Body of pancreas (tissue), 4 donors: ENCODE measurements at places on chromosomes 6 and 20. TPM values are rescaled to one million over a fixed set of nuclear protein-coding genes. Genes with fewer than 3 reads are reported as not detected.

PPP1R3G gene
- total RNA-seq = not detected

BEND6 gene
- total RNA-seq = 0.26 TPM

HTR1B gene
- total RNA-seq = 0.52 TPM

VIP gene
- total RNA-seq = not detected

RCAN2 gene
- 5.3 TPM for total RNA-seq

MTFR2 gene
- not detected for total RNA-seq

PRPH2 gene
- 1.0 TPM for total RNA-seq

PNPLA1 gene
- not detected for total RNA-seq

FAM162B gene
- total RNA-seq = not detected

LRFN2 gene
- 0.33 TPM for total RNA-seq

DNA sequence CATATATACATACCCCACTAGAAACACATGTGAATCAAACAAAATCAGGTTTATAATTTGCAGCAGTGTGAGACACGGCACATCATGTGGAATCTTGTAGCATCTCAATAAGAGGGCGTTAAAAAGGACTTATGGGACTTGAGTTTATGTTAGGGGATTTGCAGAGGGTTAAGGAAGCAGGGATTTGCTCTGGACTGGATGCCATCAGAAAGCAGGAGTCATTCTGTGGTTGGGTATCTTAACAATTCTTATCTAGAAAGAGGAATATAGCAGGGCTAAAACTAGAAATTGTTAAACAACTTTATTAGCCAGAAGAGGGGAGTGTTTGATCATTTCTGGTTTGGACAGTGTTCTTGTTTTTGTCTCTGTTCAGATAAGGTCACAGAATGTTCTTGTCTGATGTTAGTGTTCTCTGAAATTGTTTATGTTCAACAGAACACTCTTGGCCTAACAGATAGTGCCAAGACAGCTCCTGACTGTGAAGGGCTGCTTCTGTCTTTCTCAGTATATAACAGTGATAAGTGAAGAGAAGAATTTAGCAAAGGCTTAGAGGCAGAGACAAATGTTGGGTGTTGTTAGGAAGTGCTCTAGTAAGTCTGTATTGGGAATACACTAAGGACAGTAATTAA is 39.2 kb downstream of the LIN28B start:
- no peak for DNase-seq

DNA sequence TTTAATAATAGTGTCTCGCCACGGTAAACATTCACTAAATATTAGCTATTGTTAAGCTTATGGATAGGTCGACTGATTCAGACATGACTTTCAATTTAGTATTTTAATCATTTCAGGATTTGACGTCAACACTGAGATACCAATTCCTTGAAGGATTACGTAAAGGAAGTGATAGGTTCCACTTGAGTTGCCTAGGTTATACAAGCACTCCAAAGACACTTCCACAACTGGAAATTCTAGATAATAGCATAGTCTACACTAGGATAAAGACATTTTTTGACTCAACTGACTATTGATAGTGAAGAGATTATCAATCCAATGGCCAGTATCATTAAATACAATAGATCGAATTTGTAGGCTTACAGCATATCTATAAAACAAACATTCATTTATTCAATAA is 63.9 kb upstream of the NHSL1 start:
- DNase-seq = no peak

DNA sequence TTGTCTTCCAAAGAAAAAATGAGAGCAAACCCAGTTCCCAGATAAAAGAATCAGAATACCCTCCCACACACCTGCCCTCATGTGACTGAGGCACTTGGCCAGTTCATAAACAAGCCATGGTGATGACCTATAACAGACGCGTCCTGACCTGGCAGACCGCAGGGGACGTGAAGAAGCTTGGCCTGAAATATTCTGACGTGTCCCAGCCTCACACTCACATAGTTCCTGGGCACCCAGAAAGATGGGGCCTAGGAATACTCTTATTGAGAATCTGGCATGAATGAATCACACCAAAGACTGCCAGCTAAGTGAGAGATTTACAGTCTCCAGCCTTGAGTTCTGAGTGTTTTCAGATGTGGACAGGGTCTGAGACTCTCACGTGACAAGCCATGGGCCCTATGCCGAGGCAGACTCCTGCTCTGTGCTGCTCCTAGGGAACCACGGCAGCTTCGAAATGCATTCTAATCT is 17.2 kb upstream of the MAP3K4 start:
- DNase-seq = peak; percentile 32

DNA sequence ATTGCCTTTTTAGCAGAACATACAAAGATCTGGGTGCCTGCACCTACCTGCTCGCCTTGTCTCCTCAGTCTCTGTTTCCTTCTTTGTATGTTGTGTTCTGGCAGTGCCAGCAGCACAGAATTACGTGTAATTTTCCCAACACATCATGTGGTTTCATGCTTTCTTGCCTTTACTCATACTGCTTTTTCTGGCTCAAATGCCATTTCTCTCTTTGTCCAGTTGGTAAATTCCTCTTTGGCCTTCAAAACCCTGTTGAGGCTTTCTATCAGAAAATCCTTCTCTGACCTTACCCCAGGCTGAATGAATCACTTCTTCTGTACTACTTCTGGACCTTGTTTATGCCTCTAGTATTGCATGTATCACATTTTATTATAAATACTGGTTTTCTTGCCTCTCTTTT is 31.8 kb downstream of the L3MBTL3 start:
- no peak for DNase-seq

GRCh38 chr6:150334790-150335783 is 33.7 kb upstream of the IYD start:
- DNase-seq = peak; percentile 63

GRCh38 chr6:163329991-163330390 is 84.5 kb upstream of the QKI start:
- no peak for DNase-seq

GRCh38 chr6:13741365-13741764 is 29.7 kb upstream of the RANBP9 start:
- DNase-seq = no peak

DNA sequence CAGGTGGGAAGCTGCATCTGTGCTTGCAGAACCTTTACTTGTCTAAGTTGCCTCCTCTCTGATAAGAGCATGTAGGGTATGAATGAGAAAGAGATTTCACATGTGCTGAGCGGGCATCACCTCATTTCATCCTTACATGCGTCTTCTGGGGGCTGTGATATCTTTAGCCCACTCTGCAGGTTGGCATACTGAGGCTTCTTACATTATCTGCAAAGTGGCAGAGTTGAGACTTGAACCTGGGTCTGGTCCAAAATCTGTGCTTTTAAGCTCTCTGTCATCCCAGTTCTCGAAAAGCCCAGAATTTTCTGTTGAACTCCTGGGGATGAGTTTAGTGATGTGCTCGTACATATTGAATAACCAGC is 2.0 kb upstream of the SRC start:
- no peak for DNase-seq

- DNase-seq = no peak
Measured at GRCh38 chr6:117536317-117536716, 53.8 kb downstream of the DCBLD1 start.

GRCh38 chr6:27630727-27631608 is 158.1 kb upstream of the ZNF184 start:
- DNase-seq = no peak

DNA sequence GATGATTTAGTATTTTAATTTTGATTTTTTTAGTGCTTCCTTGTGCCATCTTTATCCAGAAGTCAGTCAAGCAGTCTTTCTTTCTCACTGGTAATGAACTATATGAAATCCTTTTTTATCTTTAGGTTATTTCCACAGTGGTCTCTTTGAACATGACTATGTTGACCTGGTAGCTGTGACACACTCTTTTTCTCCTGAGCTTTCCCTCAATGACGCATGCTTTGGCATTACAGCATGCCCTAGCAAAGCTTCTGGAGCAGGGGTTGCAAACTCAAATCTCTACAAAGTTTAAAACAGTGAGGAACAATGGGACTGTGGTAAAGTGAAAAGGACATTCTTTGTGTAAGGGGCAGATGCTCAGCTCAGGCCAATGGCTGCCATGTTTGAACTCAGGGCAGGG is 4.5 kb upstream of the PLAGL1 start:
- no peak for DNase-seq

GRCh38 chr6:68635706-68636513 is 828 bp downstream of the ADGRB3 start:
- DNase-seq = no peak

- DNase-seq = no peak
Measured at GRCh38 chr6:99232056-99232455, 117.4 kb downstream of the FAXC start.

GRCh38 chr6:144594585-144594984 is 309.4 kb downstream of the UTRN start:
- no peak for DNase-seq

GRCh38 chr6:111992851-111993250 is 61.1 kb upstream of the CCN6 start:
- no peak for DNase-seq

GRCh38 chr20:56574531-56575142 is 41.6 kb downstream of the FAM209B start:
- no peak for DNase-seq

- DNase-seq = no peak
Measured at GRCh38 chr6:155880900-155881299, 425.3 kb upstream of the NOX3 start.

GRCh38 chr20:32444474-32445220 is 86.5 kb downstream of the ASXL1 start:
- no peak for DNase-seq

- DNase-seq = no peak
Measured at GRCh38 chr6:11120271-11121005, 8.9 kb upstream of the ERVFRD-1 start.

DNA sequence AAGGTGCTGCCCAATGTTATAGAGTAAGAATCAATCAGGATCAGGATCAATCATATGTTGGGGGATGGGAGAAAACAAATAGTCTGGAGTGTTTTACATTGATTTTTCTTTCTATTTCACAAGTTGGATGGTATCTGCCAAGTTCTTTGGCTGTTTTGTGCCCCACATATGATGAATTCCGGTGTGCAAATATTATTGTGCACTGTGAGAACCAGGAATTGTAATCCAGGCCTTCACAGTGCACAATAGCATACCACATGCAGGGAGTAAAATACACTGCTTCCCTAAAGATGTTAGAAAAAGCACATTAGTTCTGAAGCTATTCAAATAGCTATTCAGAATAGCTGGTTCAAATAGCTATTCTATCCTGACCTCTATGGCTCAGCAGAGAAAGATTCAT is 133.7 kb downstream of the LCA5 start:
- DNase-seq = no peak

- DNase-seq = no peak
Measured at GRCh38 chr6:53257001-53257400, 91.7 kb downstream of the ELOVL5 start.

GRCh38 chr6:156167016-156167624 is 610.1 kb upstream of the ARID1B start:
- no peak for DNase-seq

GRCh38 chr20:13877793-13878192 is 93.0 kb downstream of the NDUFAF5 start:
- no peak for DNase-seq

- no peak for DNase-seq
Measured at GRCh38 chr20:37895166-37895565, 7.8 kb upstream of the VSTM2L start.

DNA sequence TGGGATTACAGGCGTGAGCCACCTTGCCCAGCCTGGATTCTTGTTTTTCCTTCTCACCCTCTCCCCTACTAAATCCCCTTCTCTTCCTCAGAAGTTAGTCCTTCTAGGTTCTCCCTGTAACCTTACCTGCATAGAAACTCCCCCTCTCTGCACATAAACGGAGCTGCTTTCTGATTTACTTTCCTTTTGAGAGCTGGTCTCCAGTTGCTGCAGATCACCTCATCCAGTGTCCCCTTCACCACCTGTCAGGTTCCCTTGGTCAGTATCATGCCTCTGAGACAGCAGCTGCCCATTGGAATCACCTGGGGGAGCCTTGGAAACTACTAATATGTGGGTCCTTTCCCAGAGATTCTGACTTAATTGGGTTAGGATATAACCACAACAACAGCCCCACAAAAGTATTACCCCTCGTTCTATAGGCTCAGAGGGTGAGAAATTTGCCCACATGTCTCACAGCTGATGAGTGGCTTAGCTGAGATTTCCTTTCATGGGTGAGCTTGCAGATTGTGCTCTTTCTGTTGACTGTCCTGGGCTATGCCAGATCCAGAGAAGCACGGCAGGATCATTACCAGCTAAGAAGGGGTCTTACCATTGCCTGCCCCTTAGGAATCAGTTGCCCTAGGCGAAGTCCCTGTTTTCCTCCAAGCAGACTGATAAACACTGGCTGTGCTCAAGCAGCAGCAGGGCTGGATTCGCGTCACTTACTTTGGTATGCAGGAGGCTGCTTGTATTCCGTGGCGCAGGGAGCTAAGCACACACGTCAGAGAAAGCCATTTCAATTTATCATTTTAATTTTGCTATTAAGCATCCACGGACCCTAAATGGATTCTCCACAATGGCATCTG is 51.3 kb downstream of the AKAP12 start:
- peak; percentile 18 for DNase-seq

DNA sequence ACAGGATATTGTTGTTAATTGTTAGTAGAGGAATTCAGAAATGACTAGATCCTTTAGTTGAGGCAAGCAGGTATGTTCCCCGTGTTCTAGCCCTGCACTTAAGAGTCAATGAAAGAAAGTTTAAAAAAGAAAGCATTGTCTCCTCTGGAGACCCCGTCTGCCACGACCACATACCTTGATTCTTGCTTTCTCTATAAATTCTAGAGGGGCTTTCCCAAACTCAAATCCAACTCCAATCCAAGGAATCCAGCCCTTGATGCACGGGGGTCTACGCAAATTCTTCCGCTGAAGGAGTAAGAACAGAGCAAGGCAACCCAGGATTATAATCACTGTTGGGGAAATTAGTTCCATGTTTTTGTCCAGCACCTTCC is 401 bp downstream of the CYP39A1 start:
- no peak for DNase-seq

DNA sequence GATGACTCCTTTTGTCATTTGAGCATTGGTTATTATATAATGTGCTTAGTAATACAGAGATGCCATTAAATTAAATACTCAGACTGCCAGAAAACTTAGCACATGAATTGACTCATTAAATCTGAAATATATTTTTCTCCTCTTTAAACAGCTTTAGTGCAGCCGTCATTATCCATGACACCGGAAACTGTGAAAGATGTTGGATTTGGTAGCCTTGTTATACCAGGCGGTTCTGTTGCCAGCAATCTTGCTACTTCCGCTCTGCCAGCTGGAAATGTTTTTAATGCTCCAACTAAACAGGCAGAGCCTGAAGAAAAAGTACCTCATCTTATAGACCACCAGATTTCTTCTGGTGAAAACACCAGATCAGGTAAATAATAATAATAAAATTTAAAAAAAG is 97.6 kb downstream of the SCAF8 start:
- no peak for DNase-seq

GRCh38 chr20:57756921-57757320 is 47.1 kb upstream of the PMEPA1 start:
- DNase-seq = no peak
